ENCODE measurements at places on chromosomes 1 and 21.

- DNase-seq: no peak
These were observed 1015.6 kb downstream of the PLA2G4A start for GRCh38 chr1:187844313-187844712.

DNA sequence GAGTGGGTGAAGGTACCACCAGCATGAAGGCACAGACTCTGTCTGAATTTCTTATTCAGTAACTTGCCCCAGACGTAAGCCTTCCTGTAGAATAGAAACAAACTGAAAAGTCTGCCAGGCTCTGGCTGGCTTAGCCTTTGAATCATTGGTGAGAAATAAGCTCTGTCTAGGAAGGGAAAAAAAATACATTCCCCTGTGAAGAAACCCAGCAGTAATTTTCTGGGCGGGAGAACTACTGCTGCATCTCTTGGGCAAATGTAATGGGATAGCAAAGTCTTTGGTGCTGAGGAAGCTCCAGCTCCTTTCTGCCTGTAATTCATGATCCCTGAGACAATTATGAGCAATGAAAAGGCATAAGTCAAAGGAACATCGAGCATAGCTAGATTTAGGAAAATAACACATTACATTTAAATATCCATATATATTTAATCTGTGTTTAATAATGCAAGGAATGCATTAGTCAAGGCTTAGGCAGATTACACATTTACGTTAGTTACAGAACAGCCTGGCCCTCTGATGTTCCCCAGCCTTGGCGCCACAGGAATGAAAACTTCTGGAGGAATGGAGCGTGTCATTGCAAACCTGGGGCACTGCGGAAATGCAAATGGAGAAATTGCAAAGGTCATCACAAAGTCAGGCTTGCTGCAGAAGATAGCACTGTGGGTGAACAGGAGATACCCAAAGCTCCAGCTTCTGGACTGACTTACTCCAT is 216.3 kb upstream of the CAMK1G start:
- DNase-seq: no peak

DNA sequence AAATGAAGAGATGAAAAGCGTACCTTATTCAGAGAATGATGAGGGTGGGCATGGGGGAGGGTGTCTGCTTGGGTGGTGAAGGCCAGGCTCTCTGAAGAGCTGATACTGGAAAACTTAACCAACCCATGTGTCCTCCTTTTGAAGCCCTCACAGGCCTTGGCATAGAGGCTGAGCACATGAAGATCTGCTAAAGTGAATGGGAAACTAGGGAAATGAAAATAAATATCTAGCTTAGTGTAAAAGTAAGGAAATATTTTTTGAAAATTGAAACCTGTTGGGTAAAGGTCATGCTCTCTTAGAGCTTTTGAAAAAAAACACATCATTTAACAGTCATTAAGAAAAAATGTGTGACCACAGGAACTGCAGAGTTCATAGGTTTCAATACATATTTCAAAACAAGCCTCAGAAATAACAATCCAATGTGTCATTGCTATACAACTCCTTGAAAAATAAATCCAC is 40.5 kb upstream of the RALGPS2 start:
- no peak for DNase-seq

DNA sequence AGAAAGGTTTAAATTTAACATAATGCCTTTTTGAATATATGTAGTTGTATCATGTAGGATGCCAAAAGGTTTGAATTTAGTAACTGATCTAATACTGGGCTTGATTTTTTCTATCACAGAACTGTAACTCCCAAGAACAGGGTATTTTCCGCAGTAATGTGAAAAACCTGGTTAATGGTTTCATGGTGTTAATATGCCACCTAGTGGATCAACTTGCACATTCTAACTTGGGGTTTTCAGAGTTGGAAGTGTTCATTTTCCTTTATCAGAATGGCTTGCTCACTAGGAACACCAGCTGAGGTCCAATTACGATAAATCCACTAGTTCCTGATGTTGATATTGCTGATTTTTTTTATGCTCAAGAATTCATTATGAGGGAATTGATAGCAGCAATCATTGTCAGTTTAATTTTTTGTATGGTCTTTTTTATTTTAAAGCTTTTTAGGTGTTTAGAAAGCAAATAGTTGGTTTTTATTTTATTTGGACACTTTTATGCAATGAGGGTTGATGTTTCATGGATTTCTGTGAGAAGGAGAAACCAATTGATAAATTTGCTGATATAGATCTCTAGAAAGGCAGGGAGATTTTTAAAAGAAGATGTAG is 157.2 kb downstream of the PLA2G4A start:
- no peak for DNase-seq

- DNase-seq: no peak
These were observed 135.0 kb downstream of the NAV1 start for GRCh38 chr1:201673915-201674314.

GRCh38 chr21:45010860-45011259 is 63.5 kb upstream of the ADARB1 start:
- DNase-seq: no peak

DNA sequence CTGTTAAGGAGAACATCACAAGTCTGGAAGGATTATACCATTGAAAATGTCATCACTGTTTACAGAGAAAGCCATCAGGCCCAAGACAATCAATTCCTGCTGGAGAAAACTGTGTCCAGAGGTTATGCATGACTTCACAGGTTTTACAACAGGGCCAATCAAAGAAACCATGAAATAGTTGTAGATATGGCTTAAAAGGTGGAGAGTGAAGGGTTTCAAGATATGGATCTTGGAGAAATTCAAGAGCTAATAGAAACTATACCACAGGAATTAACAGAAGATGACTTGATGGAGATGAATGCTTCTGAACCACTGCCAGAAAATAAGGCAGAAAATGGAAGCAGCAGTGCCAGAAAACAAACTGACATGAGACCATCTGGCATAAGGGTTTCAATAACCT is 30.2 kb downstream of the USP1 start:
- no peak for DNase-seq

DNA sequence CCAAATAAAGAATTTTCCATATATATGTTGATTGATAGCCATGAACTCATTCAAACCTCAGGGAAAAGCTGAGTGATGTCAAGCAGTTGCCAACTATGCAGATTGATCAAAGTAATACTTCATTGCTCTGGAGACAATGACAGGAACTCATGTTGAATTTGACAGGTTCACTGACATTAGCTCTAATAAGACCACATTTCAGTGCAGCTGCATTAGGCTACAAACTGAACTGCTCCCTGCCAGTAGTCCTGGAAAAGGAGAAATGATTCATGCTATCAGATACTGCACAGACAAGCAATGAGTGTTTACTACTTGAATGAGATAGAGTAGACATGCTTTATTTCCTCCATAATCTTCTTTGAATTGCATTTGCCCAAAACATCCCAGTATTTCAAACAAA is 948.4 kb downstream of the MRPL39 start:
- no peak for DNase-seq

GRCh38 chr1:18511149-18511873 is 30.6 kb downstream of the KLHDC7A start:
- no peak for DNase-seq

DNA sequence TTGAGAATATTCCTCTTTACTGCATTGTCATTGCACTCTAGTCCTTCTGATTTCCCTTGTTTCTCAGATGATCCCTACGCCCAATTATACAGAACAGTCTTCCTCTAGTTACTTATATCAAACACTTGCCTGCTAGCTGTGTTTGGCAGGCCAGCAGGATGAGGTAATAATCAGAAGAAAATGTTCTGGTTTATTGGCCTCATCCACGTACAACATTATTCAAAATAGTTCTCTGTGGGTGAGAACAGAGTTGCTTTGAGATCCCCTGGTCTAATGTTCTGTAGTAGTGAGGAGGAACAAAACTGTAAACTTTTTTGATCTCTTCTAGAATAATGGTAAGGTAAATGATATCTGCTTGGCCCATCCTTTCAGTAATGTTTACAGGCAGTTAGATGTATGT is 22.3 kb upstream of the C1orf105 start:
- DNase-seq: no peak

Data from stimulated activated CD4-positive, alpha-beta T cell treated with anti-CD3 and anti-CD28 coated beads, Interleukin-4, amount 100 ng/mL, for 4 hours (primary cell).